Stimulated activated CD4-positive, alpha-beta T cell treated with anti-CD3 and anti-CD28 coated beads, Interleukin-1b, Interleukin-23, amount 100 ng/mL, for 4 hours (primary cell): ENCODE measurements at places on chromosomes 6 and 20.

DNA sequence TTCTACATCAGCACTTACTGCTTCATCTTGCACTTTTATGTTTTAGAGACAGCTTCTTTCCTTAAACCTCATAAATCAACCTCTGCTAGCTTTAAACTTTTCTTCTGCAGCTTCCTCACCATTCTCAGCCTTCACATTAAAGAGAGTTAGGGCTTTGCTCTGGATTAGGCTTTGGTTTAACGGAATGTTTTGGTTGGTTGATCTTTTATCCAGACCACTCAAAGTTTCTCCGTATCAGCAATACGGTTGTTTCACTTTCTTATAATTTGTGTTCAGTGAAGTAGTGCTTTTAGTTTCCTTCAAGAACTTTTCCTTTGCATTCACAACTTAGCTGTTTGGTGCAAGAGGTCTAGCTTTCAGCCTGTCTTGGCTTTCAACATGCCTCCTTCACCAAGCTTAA, 40.4 kb downstream of the DNAAF9 start:
- DNase-seq, result no peak

- DNase-seq, result no peak
Measured at GRCh38 chr6:91142154-91142553, 555.3 kb upstream of the MAP3K7 start.

DNA sequence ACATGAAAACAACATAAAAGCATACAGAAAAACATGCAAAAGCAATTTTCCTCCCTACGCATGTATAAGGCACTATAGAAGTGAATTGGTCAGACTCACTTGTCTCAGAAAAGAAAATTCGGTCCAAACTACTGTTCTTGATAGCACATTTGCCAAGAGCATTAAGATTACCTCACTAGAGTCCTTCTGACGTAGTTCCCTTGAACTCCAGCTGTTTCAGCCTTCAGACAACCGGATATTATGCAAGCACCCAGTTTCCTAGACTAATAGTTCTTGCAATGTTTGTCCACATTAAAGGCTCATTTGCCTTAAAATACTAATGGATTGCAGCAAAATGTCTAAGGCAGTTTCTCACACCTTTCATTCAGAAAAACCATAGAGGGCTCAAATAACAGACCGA, 2.5 kb upstream of the CASS4 start:
- DNase-seq, result no peak

DNA sequence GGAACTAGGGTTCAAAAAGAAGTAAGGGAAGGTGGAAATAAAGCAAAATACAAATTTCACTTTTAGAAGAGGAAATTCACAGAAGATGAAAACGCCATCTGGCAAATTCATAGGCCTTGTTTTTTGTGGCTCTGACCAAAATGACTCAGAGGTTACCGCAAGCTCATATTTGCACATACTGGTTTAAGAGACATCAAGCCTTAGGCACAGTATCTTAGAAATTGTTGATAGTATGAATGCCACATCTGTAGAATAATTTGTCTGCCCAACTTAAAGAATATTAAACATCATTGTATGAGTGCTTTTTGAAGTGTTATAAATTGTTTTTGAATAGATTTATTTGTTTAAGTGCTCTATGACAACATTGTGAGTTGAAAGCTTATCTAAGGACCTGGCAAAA, 10.6 kb downstream of the TAAR1 start:
- no peak for DNase-seq

GRCh38 chr6:16132909-16133308, 4.0 kb downstream of the MYLIP start:
- DNase-seq, result no peak

- DNase-seq, result no peak
Measured at GRCh38 chr6:128822271-128822670, 60.7 kb upstream of the LAMA2 start.

DNA sequence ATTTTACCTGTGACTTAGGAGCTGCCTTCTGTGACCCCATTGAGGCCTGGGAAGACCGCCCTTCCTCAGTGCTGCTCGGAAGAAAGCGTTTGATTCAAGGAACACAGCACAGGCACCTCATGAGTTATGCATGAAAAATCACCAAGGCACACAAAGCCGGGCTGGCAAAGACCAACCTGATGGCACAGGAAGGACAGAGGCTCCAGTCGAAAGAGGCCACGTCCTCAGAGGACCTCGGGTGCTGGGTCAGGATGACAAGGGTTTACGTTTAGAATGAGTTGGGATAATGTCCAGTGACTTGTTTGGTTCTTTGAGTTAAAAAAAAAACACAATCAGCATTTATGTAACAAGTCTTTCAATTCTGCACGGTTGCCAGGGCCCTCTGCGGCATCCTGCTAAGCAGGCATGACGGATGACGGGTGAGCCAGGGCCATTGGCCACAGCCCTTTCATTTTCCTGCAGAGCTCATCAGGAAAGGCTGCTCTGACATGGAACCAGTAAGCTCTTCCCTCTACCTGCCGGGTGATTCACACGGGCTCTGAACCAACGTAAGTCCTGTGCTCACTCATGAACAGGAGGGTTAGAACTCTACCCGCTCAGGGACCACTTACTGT, 112.8 kb downstream of the DACT2 start:
- no peak for DNase-seq

GRCh38 chr6:112227992-112228391, 26.4 kb downstream of the LAMA4 start:
- no peak for DNase-seq

DNA sequence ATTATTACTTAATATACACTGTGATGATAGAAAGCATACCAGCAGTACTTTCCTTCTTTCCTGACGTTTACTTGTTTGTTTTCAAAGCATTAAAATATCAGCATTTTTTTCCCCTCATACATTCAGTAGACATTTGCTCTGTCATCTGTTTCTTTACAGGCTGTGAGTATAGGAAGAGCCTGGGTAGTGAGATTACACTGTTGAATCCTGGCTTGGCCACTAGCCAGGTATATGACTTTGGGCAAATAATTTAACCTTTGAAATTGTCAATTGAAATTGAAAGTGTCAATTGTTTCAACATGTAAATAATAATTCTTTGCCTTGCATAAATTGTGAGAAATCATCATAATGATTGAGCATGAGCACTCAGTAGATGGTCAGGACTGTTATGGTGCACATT, 336.2 kb downstream of the CDKAL1 start:
- DNase-seq, result no peak

- DNase-seq, result no peak
Measured at GRCh38 chr6:137237413-137238170, 18.4 kb upstream of the IFNGR1 start.
